ENCODE measurements at places on chromosomes 2 and 18.
A peak's percentile ranks its signal among the peaks of the same experiment; 100 is the strongest.

DNA sequence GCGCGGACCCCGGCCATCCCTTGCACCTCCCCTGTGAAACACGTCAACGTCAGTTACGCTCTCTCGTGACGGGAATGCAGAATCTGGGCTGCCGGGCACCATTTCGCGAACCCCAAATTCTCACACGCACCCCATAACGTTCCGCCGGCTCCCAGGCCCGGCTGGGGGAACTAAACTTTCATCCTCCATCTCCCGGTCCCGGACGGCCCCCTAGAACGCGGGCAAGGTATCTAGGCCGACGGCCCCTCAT, 544 bp downstream of the DNAJC27 start:
- no peak for DNase-seq

GRCh38 chr2:223180463-223180862, 128.5 kb downstream of the KCNE4 start:
- no peak for DNase-seq

- DNase-seq: no peak
These were observed 235.6 kb downstream of the ALPK2 start for GRCh38 chr18:58393295-58393694.

DNA sequence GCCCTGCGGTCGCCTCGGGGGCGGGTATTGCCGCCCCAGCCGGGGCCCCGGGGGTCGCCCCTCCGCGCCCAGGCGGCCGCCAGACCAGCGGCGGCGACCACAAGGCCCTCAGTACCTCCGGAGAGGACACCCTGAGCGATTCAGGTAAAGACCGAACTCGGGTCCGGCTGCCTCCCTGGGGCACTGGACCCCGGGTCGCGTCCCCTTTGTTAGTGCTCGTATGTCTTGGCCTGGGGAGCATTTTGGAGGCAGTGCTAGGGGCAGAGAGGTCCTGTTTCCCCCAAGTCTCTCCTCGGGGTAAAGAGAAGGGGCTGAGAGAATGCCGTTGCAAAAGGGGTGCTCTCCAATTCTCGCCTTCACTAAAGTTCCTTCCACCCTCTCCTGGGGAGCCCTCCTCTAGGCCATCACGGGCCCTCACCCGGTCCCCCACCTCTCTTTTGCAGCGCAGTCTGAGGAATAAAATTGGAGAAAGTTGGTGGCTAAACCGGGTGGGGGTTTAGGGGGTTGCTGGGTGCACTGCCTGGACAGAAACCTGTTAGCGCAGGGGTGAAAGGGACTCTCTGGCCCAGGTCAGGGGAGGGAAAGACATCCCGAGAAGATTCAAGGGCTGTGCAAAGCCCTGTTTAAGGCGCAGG, 2.5 kb downstream of the MYCN start:
- DNase-seq: no peak

GRCh38 chr2:4415810-4416413, 712.5 kb downstream of the DCDC2C start:
- no peak for DNase-seq

DNA sequence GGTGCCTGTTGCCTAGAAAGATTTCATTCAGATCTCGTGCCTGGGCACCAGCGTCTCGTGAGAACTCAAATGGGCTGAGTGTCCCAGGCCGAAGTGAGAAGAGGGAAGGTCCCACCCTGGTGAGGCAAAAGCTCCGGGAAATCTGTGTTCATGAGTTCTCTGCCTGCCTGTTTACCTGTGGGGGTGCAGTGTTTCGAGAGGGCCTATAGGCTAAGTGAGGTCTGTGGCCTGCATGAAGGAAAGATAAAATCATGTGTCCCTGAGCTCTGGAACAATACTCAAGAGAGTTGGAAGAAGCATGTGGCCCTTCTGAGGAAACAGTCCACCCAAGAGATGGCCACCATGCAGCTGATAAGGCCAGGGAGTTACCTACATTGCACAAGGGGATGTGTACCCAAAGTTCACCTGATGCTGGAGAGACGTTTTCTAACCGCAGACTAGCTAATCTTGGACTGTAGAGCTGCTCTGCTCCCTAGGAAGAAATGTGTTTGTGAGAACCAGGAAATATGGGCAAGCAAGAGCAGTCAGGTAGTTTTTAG, 63.5 kb upstream of the ST3GAL5 start:
- DNase-seq: no peak

DNA sequence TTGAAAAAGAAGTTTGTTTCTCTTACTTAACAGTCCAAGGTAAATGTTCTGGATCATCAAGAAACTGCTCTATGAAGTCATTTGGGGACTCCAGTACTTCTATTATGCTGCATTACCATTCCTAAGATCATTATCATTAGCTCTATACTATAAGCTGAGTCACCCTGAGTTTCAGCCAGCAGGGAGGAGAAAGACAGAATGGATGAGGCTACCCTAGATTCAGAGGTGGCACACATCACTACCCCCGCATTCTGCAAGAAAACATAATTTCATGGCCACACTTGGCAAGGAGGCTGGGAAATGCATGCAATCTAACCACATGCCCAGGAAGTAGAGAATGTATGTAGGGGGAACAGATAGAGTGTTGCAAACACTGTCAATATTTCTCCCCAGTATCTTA, 16.6 kb upstream of the LNPK start:
- no peak for DNase-seq

DNA sequence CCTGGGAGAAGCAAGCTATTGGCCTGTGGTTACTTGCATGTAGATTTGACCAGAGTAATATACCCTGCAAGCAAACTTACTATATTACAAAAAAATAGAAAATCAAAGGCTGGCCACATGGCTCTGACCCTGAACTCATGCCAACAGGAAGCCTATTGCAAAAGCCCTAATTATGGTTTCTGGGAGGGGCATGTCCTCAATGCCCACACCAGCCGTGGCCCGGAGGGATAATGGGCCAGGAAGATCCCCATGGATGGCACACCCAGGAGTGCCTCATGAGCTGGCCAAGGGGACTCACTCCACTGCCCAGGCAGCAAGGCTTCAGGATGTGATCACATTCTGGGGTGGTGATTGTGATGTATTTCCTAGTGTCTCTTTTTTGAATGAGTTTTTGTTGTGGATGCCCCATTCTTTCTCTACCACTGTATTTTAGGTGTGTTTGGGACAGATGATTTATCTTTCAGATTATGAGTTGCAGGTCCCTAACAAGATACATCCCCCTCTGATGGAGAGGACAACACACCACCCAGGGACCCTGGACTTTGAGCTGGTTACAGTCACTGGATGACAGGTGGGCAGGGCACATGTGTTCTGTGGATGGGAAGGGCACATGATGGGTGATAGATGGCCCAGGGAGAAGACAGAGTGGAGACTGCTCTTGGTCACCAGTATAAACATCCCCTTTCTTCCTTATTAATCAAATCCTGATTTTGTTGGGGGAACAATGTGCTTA, 18.7 kb upstream of the TFCP2L1 start:
- no peak for DNase-seq

GRCh38 chr2:19051203-19051831, 307.1 kb downstream of the OSR1 start:
- no peak for DNase-seq

- no peak for DNase-seq
These were observed 443.5 kb downstream of the XIRP2 start for GRCh38 chr2:167331636-167332232.

- DNase-seq: no peak
These were observed 54.3 kb downstream of the RAB10 start for GRCh38 chr2:26088038-26088643.

GRCh38 chr2:201128033-201128432, 12.1 kb downstream of the CFLAR start:
- DNase-seq: no peak

DNA sequence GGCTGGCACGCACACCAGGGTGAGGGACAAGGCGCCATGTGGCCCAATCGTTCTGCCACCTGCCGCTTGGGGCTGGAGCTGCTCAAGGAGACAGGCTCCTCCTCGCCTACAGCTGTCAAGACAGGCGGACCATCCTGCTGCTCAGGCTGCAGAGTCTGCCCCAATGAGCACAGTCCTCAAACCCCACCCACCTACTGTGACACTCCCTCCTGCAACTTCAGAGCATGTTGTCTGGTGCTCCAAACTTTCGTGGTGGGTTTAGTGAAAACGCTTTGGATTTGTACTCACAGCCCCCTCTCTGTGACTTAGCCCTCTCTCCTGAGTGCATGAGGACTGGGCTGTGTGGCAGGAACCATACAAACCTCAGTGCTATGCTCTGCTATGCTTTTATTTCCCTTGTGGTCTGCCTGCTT, 23.2 kb upstream of the SLC35F6 start:
- DNase-seq: no peak

- DNase-seq: peak; percentile 70
These were observed 167.7 kb downstream of the PLCL1 start for GRCh38 chr2:197972061-197972460.

DNA sequence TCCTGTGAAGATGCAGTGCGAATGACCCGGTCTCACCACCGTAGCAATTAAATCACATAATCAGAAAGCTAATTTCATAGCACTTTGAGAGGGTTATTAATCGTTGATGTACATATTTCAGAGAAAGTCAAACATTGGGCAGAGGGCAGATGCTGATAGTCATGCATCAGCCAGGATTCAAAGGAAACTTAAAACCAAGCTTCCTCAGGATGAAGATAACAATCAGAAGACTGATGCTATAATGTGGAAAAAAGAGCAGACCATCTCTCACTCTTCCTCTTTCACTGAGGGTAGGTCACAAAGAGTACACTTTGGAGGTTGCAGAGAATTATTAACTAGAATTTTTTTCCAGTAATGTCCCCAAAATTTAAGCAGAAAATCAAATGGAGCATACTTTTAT, 1027.7 kb upstream of the ZEB2 start:
- no peak for DNase-seq

DNA sequence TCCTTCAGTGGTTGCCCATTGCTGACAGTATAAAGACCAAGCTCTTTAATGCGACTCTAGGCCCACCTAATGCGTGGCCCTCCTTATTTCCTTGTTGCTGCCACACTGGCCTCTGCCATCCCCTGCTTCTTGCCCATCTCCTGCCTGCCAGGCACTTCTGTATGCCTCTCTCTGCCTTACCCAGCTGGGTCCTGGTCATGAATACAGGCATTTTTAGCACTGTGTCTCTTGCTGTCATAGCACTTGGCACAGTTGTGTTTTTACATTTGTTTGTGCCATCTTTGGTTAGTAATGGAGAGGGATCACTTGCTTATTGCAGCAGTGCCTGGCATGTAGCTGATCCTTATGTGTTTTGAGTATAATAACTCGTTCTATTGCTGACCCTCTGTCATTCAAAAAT, 38.7 kb downstream of the MAP4K4 start:
- no peak for DNase-seq

DNA sequence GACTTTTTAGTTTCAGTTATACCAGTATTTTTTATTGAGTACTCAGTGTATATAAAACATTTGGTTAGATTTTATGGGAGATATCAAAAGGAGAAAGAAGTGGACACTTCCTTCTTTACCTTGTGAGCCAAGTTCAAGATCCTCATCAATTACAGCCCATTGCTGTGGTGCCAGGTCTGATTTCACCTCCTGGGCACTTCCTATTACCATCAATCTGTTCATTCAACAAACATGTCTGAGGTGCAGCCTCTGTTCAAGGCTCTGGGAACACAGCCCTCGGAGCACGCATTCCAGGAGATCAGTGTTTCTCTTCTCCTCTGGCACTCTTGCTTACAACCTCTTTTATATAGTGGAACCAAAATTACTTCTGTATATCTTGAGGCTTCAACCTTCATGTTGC, 171.4 kb upstream of the ALPP start:
- DNase-seq: no peak

DNA sequence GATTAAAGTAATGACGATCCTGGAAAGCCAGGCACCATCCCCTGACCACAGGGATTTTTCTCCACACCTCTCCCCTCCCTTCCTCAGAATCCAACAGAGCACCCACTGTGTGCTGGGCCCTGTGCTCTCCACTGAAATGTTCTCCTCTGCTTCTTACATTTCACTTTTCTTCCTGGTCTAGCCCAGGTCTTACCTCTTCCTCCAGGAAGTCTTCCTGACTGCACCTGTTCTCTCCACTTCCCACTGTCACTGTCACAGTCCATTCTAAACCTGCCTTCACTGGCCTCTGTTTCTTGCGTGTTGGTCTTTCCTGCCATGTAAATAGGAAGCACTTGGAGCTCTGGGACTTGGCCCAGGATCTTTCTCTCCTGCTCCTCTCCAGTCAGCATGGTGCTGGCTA, 7.4 kb upstream of the NGEF start:
- no peak for DNase-seq

- DNase-seq: no peak
These were observed 35.1 kb downstream of the CD28 start for GRCh38 chr2:203741566-203741965.

DNA sequence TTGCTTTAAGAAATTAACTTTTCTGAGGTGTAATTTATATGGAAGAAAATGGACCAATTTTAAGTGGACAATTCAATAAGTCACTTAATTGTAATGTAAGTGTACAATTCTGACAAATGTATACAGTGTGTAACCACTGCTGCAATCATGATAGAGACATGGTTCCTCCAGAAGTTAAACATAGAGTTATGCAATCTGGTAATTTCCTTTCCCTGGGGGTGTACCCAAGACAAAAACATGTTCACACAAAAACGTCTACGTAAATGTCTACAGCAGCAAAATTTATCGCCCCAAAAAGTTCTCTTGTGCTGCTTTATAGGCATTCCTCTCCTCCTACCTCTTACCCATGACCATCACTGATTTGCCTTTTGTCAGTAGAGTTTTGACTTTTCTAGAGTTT, 141.5 kb downstream of the AQP4 start:
- DNase-seq: no peak

- peak; percentile 69 for DNase-seq
These were observed 124.7 kb downstream of the PDE1A start for GRCh38 chr2:182302174-182302573.

DNA sequence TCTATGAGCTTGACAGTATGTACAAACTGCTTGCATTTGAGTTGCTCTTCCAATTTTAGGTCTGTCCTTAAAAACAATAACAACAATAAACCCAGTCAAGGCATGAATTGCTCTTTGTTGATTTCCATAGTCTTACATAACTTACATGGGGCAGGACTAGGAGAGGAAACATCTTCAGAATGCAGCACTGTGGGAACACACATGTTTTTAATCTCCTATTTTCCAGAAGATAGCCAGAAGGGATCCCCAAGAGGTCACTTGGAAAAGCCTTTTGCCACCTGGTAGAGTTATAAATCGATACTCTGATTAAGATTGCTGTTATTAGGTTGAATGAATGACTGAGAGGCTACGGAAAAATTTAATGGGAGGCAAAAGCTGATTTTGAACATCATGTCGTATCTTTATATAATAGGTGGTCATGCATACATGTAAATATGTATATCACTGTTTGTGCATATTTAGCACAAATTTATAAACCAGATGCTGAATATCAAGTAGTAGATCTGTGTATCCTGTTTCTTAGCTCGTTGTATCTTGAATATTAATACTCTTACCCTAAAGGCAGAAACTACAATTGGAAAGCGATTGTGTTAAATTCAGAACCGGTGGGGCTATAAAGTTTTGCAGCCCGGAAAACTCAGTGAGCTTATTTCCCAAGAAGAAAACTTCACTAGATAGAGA, 479.4 kb upstream of the TCF4 start:
- DNase-seq: peak; percentile 40
